CD4-positive, alpha-beta memory T cell (primary cell): ENCODE measurements at places on chromosomes 11 and 22.
A peak's percentile ranks its signal among the peaks of the same experiment; 100 is the strongest.

DNA sequence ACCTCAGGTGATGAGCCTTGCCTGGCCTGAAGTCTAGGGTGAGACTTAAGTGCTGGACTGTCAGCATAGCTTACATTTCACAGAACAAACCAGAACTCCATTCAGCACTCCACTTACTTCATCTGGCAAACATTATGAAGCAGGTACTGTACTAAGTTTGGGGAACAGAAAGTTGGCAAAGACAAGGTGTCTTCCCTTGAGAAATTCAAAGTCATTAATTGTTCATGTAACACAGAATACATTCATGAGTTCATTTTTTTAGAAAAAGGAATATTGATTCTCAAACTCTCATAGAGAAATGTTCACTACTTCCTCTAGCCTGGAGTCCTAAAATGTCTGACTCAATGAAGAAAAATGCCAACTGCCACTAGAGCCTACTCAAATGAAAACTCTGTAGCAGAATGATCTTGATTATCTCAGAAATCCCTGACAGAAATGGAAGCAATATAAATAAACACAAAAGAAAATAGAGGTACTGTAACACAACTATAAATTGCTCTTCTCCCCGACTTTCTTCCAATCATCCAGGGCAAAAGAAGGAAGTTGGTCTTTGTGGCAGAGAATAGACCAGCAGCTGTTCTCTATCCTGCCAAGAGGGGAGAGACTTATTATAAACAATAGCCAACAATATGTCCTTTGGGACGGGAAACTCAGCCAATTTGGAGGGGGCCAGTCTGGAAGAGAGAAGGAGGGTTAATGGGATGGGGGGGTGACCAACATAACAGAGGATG lies 129.2 kb upstream of the MTMR2 start:
- DNase-seq, result no peak

- DNase-seq, result no peak
These were observed 35.6 kb upstream of the ADSL start for GRCh38 chr22:40310768-40311120.

DNA sequence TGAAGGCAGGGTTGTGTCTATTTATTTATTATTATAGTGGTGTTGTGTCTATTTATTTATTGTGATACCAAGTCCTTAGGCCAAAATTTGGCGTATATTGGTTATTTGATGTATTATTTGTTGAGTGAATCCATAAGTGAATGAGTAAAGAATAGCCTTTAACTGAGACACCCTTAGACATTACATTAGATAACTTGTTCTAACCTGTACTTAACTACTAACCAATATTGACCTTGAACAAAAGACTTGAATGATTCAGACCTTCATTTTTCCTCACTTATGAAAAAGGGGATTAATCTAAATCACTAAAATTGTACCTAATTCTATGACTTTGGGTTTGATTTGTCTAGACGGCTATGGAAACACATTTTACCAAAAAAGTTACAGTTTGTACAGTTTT lies 370.5 kb downstream of the JRKL start:
- DNase-seq, result no peak

DNA sequence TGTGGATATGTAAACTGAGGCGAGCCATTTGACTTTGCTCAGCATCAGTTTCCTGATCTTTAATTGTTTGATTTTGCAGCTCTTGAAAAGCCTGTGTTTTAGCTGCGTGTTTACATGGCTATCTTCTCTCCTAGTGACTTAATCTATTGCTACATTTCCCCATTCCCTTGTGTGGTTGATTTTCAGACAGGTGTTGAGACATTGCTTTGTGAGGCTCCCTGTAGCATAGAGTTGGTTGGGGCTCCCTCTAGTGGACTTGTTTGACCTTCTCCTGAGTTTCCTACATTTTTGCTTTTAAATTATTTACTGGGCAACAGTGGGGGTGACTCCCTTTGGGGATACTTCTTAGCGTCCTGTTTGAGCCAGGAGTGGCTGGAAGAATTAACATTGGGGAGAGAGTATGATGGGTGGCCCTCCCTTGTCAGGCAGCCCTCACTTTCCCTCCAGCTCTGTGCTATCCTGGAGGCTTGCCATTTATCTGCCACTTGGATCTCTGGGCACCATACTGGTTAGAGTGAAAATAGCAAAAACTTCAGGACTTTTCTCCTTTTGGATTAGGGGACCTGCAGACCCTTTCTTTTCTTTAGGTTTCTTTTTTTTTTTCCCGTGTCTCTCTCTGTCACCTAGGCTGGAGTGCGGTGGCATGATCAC lies 9.2 kb upstream of the CBL start:
- DNase-seq, result peak; percentile 79

DNA sequence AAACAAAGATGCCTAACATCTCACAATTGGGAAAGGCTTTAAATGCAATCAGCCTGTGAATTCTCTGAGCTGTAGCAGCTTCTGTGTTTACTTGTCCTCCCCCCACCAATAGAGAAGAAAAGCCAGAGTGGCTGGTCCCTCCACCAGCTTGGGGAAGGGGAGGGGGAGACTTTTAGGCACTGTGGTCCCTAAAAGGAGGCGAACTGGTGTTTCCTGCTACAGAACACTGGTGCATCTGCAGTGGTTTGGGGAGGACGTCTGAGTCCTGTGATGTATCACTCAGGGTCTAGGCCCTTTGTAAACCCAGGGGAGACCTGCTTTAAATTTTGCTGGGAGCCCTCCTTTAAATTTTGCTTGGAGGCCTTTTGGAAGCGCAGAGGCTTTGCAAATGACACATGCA lies 16.9 kb downstream of the TNRC6B start:
- DNase-seq, result no peak

GRCh38 chr11:7612661-7613393 lies 60.5 kb downstream of the CYB5R2 start:
- no peak for DNase-seq

DNA sequence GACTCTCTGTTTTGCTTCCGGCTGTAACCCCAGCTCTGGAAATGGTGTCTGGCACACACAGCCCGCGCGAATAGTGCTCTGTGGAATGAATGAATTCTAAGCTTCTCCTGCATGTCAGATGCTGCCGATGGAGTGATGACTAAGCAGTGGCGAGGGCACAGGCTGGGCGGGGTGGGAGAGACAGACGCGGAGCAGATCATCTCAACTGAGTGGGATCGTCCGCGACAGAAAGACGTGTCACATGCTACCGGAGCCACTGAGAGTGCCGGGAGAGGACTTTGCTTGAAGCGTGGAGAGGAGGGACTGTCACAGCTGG lies 334.5 kb downstream of the CTTN start:
- no peak for DNase-seq

- DNase-seq, result peak; percentile 4
These were observed 639 bp downstream of the INCENP start for GRCh38 chr11:62124186-62125113.

DNA sequence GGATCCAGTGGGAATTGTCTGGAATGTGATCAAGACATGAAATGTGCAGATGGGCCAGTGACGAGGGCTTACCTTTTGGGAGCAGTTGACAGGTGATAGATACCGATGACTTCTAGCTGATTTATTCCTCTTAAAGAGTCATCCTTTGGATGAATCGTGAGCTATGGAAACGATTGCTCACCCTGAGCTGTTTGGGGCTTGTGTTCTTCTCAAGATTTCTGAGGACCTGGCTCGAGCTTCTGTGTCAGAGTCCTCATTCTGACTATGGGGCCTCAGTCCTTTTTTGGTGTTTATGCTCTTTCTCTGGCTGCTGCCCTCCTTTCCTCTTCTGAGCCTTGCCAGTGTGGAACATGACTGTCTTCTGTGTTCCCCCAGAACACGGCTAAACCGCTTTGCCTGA lies 11.9 kb upstream of the AMPD3 start:
- no peak for DNase-seq

DNA sequence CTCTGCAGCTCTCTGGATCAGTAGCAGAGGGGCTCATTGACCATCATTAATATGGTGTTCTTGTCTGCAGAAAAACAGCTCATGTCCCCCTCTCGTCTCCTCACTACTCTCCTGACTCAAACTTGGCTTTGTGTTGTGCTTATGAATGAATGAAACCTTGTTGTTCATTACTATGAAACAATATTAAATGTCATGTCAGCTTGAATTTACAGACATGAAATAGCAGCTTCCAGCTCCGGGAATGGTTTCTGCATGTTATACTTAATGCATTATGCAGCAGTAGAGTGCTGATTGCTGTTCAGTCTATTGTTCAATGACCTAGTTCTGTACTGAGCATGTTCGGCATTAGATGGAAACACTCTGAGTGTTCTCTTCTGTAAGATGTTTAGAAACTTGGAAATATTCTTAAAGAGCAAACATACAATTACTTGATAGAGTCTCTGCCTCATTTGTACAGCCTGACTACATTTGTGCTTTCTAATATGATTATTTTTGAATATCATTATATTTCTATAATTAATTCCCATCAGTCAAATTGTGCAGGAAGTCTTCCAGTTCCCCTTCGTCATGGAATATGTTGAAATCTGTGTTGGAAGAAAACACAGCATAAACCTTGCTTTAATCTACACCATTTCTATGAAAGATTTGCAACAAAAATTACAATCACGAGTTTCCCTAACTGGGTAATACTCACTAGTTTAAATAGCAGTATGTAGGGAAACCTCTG lies 340.4 kb downstream of the SOX6 start:
- no peak for DNase-seq

GRCh38 chr11:60767388-60767811 lies 10.7 kb downstream of the MS4A15 start:
- no peak for DNase-seq

GRCh38 chr11:72136684-72137262 lies 1.2 kb downstream of the FOLR3 start:
- no peak for DNase-seq

GRCh38 chr11:128734103-128734831 lies 40.4 kb downstream of the FLI1 start:
- no peak for DNase-seq

DNA sequence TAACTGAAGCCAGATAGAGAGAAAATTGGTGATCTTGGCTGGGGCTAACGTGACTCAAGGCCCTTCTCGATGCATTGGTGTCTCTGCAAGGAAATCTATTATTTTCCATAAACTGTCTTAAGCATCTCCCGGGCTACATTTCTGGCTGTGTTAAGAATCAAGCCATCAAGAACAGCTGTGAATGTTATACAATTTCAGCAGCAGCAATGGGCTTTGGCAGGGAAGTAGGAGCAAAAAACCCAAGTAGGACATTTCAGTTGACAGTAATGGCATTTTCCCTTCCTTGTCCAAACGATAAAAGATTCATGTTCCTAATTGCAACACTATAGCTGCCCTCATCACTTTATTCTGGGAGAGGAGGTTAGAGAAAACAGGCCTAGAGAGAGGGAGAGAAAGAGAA lies 335.0 kb downstream of the CADM1 start:
- DNase-seq, result no peak

DNA sequence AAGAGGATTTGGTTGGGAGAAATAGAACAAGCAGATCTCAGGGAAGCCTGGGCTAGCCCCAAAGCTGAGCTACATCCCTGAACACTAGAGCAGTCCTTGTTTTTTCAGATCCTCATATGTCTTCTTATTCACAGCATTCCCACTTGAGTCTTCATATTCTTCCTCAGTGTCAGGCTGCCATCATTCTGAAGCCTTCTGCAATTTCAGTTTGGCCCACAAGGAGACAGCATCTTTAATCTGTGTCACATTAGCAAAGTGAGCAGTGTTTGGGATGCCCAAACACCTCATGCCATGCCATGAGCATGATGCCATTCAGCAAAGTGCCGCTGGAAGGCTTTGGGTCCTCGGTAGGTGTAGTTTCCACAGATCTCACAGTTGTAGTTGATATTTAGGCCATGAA lies 56.6 kb downstream of the SCN3B start:
- no peak for DNase-seq

- DNase-seq, result peak; percentile 71
These were observed at the start of gene TTLL12 for GRCh38 chr22:43186272-43187170. Gene TTLL12 (minus strand): TSS chr22:43187134. CDS start chr22:43187069, 65 bp downstream.

GRCh38 chr11:507727-508515 lies 879 bp upstream of the RNH1 start:
- DNase-seq, result no peak

DNA sequence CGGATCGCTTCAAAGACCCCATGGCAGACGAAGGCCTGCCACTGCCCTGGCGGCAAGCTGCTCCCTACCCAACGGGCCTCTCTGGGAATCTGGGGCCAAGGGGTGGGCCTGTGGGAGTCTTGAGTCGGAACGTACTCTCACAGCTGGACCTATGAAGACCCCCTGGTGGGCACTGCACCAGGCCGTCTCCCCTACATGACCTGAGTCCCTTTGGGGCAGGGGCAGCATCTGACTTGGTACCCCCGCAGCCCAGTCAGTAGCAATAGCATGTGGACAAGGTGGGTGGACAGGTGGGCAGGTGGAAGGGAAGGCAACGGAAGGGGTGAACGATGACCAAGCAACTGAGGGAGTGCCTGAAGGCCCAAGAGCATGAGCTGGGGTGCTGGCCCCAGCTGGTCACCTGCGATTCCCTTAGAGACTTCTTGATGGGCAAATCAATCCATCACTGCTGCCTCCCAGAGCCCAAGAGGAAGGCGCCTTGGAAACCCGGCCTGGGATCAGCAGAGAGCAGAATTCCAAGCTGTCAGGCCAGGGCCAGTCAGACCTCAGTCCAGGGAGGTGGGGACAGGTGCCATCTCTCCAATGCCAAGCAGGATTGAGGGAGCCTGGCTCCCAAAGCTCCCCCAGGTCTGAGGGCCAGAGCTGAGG lies 35.3 kb downstream of the ARAP1 start:
- DNase-seq, result peak; percentile 16

DNA sequence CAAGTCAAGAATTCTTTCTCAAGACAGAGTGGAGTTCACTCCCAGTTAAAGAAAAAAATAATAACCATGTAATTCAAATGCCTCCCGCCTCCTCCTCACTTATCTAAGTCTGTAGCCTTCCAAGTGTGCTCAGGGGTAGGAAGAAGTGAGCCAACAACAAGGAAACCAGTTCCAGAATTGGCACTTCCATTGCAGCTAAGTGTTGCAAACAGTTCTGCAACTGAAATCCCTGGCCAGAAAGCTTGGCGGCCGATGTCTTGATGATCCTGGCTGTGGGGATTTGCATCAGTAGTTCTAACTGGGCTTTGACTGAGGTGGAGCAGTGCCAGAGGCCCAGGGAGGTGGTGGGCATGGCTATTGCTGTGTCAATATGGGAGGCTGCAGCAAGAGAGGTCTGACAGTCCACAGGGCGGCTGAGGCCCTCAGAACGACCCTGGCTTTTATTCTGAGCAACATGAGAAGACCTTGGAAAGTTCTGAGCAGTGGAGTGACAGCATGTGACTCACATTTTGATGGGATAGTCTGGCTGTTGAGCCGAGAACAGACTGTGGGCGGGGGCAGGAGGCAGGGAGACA lies 19.2 kb downstream of the DHCR7 start:
- no peak for DNase-seq

GRCh38 chr11:91078221-91078620 lies 855.4 kb upstream of the CHORDC1 start:
- no peak for DNase-seq

GRCh38 chr11:70603756-70604211 lies 205.5 kb downstream of the CTTN start:
- no peak for DNase-seq

DNA sequence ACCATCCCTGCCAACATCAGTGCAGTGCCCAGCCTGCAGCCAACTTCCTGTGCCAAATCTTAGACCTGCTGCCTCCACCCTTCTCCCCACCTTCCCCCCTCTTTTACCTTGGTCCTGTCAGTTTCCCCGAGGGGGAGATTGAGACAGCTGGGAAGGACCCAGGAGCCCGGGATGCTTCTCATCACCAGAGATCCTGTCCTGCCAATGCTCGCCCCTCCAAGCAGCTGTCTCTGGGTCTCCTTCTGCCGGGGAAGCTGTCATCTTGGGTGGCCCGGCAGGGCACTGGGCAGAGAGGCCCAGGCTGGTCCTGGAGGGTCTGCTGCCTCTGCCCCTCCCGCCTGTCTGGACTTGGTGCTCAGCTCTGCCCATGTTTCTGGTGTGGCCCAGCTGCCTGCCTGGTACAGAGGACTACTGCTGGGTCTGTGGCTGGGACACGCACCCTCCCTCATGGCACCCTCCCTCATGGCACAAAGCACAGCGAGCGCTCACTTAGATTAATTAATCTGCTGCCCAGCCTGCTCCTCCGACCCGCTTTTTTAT lies 60.4 kb upstream of the THY1 start:
- no peak for DNase-seq
